Activated CD4-positive, alpha-beta memory T cell treated with anti-CD3 and anti-CD28 coated beads for 36 hours (primary cell): ENCODE measurements at places on chromosomes 13 and 19. TPM values are rescaled to one million over a fixed set of nuclear protein-coding genes. Genes with fewer than 3 reads are reported as not detected.

DNA sequence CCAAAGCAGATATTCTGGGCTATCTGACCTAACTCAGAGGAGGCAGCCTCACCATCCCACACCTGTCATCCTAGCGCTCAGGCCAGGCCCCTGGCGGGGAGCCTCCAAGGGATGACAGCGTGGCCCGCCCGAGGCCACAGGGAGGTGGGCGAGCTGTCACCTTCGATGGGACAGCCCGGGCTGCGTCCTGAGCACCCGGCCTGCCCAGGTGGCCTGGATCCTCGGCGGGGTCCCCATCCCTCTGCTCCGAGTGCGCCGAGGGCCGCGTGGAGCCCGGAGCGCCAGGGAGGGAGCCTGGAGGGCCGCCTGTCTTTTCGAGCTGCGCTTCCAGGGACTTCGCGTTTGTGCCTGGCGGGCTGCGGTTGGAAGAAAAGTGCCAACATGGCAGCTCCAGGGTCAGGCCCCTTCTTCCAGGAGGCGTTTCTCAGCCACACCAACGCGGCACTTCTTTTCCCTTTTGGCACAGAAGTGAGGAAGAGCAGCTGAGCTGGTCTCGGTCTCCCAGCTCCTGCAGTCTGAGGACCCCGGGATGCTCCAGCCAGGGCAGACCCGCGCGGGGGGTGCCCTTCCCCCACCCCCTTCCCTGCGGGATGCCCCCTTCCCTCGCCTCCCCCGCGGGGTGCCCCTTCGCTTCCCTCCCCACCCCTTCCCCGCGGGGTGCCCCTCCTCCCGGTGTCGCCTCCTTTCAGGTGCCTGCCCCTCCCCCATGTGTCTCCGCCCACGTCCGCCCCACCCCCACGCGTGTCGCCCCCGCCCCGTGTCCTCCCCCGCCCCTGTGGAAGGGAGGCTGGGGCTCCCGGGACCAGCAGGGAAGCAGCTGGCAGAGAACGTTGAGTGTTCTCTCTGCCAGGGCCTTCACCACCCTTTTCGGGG is 42.3 kb downstream of the GJA3 start:
- DNase-seq = peak; percentile 25

- no peak for DNase-seq
Observed at GRCh38 chr13:90696254-90696653, 651.2 kb upstream of the MIR17HG start.

GRCh38 chr13:95191821-95192563 is 109.3 kb downstream of the ABCC4 start:
- peak; percentile 78 for DNase-seq

DNA sequence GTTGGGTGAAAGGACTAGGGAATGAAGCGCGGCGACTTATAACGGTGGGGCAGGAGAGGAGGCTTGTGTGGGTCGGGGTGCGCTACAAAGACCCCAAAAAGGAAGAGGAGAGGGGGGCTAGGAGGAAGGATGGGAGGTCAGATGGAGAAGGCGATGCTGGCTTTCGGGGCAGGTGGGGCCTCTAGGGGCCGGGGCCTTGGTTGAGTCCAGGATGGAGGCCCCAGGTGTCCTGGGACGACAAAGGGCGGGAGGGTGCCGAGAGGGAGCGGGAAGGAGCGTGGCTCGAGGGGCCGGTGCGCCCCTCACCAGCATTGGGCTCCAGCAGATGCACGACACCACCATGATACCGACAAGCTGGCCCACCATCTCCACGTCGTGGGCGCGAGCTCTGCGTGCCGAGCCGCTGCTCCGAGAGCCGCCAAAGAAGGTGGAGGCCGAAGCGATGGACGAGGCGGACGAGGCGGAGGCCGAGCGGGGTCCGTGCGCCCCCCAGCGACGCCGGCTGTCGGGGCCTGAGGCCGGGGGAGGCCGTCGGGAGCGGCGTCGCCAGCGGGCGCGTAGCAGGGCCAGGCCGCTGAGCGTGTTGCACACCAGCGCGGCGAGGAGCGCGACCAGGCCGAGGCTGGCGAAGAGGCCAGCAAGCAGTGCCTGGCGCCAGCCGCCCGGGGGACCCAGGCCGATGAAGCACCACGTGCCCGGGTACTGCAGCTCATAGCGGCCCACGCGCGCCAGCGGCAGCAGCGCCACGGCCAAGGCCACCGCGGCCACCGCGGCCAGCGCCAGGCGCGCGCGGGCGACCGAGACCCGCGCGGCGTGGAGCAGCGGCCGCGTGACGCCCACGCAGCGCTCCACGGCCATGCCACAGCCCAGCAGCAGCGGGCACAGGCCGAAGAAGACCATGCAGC is 1.8 kb downstream of the PTGER1 start:
- no peak for DNase-seq

Gene OVOL3
- not detected for total RNA-seq
